ENCODE measurements at places on chromosomes 2 and 18.

- no peak for DNase-seq
These were observed 12.8 kb upstream of the KIAA2012 start for GRCh38 chr2:202060218-202060617.

GRCh38 chr2:233654501-233654900, 17.2 kb upstream of the UGT1A9 start:
- no peak for DNase-seq

- no peak for DNase-seq
These were observed 87.9 kb downstream of the BCL2L11 start for GRCh38 chr2:111208639-111209038.

GRCh38 chr2:179104736-179105135, 54.8 kb upstream of the CCDC141 start:
- no peak for DNase-seq

- DNase-seq: no peak
These were observed 239.1 kb downstream of the CPS1 start for GRCh38 chr2:210795506-210795905.

GRCh38 chr2:235515821-235516220, 22.0 kb downstream of the AGAP1 start:
- no peak for DNase-seq
